ENCODE measurements at places on chromosomes 16 and 17. TPM values are rescaled to one million over a fixed set of nuclear protein-coding genes. Genes with fewer than 3 reads are reported as not detected.

GRCh38 chr16:89828870-89829629, 775 bp downstream of the SPIRE2 start:
- DNase-seq: peak; percentile 38

ZNF764 gene
- 10.4 TPM for total RNA-seq

DNA sequence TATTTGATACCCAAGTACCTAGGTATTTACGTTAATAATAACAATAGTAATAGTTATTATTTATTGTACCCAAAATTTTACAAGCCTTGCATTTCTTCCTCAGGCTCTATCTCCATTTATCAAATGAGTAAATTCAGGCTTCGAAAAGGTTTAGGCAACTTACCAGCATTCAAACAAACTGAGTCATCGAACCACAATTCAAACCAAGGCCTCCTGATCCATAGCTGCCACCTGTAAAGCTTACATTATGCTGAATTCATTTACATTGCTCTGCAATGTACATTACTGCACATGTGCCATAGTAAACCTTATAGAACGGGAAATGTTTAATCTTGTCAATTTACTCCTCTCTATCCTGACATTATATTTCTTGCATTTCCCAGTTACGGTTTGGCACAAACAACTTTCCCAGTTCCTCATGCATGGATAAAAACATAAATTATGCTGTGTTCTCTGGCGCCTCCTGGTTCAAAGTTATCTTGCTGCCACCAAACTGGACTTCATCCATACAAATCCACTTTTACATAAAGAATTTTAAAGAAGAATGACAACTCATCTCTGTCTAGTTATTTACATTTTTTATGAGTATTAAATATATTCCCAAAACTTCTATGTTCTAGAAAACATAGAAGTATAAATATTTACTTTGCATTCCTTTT, 360.6 kb upstream of the SOX9 start:
- no peak for DNase-seq

GRCh38 chr17:78040440-78041385, 82.2 kb downstream of the TNRC6C start:
- DNase-seq: peak; percentile 95

- DNase-seq: peak; percentile 32
Measured at GRCh38 chr16:66030036-66030435, 336.5 kb upstream of the CDH5 start.

GRCh38 chr17:80884811-80885210, 106.8 kb upstream of the CHMP6 start:
- no peak for DNase-seq

GRCh38 chr16:66521252-66521713, 28.6 kb downstream of the TK2 start:
- no peak for DNase-seq

DNA sequence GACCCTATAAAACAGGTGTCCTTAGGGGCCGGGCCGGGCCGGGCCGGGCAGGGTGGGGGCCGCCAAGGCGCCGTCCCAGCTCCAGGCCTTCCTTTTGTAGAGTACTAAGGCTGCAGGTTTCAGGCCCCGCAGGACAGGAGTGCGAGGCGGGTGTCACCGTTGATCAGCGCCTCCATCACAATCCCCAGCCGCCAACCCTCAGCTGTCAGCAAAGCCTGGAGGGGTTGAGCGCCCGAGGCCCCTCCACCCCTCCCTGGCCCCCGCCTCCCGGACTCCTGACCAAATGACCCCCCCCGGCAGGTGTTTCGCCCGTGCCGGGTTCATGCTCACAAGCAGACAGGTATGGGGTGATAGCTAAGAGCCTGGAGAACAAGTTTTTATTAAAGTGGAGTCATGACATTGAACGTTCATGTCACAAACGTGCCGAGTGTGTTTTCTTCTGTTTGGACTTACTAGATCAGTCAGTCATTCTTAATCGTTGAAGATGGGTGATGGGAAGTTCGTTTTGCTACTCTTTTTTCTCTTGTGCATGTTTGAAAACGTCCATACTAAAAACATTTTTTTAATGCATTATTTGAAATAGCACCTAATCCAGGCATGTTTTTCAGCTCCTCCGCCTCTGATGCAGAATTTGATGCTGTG, 534 bp downstream of the ARL2BP start:
- peak; percentile 44 for DNase-seq

- DNase-seq: peak; percentile 63
Measured at GRCh38 chr17:45170931-45171337, 9.3 kb downstream of the HEXIM2 start.

DNA sequence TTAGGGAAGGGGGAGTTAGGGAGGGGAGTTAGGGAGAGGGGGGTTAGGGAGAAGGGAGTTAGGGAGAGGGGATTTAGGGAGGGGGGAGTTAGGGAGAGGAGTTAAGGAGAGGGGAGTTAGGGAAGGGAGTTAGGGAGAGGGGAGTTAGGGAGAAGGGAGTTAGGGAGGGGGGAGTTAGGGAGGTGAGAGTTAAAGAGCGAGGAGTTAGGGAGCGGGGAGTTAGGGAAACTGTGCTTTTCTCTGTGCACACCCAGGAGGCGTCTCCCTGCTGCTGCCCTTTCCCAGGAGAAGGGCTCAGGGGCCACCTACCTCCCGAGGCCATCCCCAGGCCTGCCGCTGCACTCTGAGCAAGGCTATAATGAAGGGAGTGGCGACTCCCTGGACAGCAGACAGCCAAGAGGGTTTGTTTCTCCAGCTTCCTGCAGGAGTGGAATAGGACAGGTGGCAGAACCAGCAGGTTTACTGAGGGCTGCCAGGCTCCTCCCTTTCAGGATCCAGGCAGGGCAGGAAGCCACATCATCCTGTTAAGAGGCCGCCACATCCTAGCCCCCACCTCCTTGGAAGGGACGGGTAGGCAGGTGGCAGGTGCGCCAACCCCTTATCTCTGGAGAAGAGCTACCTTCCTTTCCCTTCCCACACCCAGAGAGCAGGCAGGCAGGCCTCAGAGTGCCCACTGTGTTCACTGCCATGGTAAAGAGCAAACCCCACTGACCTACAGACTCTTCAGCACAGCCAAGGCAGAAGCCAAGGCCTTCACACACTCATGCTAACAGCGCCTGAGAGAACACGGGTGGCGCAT, 4.3 kb downstream of the CANT1 start:
- DNase-seq: no peak

SLC35G6 gene
- total RNA-seq: not detected

DNA sequence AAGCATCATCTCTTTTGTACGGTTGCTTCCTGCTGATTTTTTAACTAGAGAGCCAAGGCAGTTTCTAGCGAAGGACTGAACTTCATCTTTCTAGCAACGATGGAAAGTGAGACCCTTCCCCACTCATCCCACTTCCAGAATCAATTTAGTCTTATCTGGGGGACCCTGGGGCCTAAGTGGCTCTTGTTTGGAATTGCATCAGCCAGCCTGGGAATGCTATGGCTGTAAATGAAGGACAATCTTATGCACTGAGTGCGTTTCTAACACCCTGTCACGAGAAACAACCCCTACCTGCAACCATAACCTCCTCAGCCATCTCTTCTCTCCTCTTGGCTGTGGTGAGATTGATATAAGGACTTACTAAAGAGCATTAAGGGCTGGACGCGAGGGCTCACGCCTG, 64.8 kb downstream of the ERCC4 start:
- no peak for DNase-seq

BCO1 gene
- 0.77 TPM for total RNA-seq

RNF112 gene
- total RNA-seq: 6.9 TPM

DNA sequence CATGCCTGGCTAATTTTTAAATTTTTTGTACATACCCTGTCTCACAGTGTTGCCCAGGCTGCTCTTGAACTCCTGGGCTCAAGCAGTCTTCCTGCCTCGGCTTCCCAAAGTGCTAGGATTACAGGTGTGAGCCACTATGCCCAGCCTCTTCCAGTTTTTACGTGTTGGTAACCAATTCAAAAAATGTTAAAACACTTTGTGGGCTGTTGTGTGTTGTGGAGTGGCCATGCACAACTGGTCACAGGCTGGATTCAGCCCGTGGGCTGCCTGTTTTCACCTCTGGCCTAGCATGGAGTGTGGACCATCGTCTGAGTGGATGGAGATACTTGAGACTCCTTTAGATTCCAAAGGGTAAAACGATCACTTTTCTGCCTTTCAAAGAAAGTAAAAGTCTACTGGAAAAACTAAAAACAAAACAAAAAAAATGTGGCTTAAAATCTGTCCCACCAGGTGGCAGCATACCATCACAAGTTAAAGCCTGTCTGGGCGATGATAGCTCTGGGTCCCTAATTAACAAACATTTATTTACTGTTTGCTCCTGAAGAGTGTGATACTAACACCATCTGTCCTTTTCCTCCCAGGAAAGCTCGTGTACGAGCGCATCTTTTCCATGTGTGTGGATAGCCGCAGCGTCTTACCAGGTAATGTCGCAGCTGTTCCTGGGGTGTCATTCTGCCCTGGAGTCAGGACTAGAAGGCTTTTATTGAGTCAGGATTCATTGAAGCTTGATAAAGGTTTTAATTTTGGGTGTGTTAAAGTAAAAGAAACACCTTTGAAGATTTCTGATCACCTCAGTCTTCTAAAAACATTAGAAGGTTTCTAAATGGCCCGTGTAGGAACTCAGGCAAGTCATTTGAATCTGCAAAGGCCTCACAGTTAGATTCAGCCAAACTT, 45.8 kb downstream of the VPS35L start:
- DNase-seq: peak; percentile 60

DNA sequence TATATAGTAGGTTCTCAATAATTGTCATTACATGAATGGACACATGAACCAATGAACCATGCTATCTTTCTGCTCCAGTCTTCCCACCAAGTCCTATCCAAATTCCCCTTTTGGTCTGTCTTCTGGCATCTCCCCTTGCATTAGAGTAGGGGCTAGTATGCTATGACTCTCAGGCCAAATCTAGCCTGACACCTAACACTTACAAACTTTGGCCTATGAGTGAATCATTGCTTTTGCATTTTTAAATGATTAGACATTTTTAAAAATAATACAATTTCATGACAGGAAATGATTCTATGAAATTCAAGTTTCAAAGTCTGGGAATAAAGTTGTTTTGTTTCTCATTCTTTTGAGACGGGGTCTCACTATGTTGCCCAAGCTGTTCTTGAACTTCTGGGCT, 102.5 kb upstream of the MAF start:
- no peak for DNase-seq

GAST gene
- not detected for total RNA-seq

DNA sequence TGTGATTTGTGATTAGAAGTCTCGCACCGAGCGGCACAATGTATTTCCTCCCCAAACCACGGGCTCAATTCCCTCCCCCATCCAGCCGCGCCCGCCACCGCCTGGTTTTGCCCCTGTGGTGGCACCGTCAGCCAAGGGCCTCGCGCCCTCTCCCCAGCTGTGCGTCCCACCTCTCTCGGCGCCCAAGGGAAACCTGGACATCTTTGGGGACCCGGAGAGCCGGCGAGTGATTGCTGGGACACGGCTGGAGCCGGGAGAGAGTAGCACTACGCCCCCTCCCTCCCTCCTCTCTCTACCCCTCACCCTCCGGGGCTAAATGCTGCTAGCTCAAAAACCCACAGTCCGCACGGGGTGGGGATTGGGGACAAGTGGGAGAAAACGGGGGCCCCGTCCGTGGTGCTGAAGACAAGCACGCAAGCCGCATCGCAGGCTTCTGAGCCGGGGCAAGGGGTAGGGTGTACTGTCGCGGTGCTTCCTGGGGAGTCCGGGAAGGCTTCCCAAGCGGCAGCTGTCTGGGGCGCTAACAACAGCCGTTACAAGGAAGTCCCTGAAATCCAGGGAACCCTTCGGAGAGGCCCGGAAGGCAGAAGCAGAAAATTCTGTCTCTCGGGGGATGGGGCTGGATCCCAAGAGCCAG, 1.4 kb downstream of the CBLN1 start:
- DNase-seq: peak; percentile 48

TNRC6C gene
- 25.9 TPM for total RNA-seq

ABAT gene
- total RNA-seq: 9.6 TPM

DNA sequence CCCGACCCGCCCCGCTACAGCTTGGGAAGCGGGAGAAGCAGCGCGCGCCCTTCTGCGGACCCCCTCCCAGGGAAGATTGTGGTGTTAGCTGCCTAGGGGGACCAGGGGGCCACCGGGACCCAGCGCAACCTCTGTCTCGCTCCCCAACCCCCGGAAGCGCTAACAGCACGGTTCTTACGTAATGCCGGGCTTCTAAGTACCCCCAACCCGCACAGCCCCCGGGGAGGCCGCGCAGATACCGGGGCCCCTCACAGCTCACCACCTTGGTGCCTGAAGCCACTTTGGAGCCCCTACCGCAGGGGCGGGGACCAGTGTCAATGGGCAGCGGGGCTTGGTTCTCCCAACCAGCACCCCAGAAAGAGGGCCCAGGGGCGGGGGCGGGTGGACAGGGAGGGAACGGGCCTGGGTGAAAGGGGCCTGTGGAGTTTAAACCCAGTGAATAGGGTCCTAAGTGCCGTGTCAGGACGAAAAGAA, 348 bp downstream of the MPP2 start:
- DNase-seq: no peak

GRCh38 chr17:68507576-68507975, 4.7 kb upstream of the PRKAR1A start:
- no peak for DNase-seq

DNA sequence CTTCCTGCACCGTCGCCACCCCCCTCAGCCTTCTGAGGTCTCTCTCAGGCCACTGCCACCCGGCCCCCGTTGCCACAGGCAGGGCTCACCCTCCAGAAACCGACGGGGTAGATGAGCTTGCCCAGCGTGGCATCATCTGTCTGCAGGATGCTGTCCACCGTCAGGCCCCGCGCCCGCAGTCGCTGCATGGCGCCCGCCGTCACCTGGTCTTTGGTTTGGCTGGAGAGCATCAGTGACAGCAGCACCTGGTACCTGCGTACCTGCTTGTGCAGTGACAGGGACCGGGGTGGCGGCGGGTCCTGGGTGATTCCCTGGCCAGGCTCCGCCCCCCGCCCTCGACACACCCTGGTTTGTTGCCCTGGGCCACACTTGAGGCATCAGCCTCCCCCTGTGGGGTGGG, 3.1 kb downstream of the NTHL1 start:
- no peak for DNase-seq

- DNase-seq: no peak
Measured at GRCh38 chr17:72397687-72398086, 276.9 kb downstream of the SOX9 start.

- DNase-seq: no peak
Measured at GRCh38 chr16:87816507-87817100, 50.8 kb upstream of the KLHDC4 start.

GRCh38 chr17:72423718-72424117, 302.9 kb downstream of the SOX9 start:
- DNase-seq: no peak

DNA sequence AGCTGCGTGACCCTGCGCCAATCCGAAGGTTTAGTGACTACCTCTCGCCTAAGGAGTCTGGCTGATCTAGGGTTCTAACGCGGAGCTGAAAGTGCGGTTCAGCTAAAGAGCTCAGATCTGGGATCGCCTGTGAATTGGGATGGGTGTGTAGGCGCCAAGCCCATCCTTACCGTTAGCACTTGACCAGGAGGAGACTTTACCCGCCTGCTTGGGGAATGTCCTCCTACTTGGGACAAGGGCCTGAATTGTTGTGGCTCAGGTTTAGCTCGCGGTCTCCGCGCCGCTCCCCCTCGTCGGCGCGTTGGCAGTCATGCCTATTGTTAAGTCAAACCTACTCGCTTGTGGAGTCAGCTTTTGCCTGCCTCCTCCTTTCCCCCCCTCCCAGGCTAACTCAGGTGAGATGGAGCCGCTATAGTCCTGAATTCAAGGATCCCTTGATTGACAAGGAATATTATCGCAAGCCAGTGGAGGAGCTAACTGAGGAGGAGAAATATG, 480 bp downstream of the MRPS7 start:
- DNase-seq: no peak

FNDC8 gene
- total RNA-seq: not detected

EIF3CL gene
- total RNA-seq: 56.8 TPM

- no peak for DNase-seq
Measured at GRCh38 chr17:49703557-49704277, 4.0 kb downstream of the SLC35B1 start.
